ENCODE measurements at places on chromosomes 4 and X.
A peak's percentile ranks its signal among the peaks of the same experiment; 100 is the strongest.

DNA sequence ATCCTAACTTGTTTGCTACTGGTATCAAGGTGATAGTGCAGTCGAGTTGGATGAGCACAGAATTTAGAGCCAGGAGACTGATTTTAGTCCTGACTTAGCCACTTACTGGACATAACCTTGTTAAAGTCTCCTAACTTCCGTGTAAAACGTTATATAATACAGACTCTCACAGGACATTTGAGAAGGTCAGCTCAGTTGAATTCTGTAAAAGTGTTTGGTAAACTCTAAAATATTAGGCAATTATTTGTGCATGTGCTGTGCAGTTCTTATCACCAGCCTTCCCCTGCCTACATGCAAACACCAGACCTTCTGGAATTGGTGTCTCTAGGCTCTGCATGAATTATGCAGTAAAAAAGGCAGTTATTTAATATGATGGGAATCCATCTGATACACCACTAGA, 45.4 kb downstream of the FNIP2 start:
- no peak for DNase-seq

DNA sequence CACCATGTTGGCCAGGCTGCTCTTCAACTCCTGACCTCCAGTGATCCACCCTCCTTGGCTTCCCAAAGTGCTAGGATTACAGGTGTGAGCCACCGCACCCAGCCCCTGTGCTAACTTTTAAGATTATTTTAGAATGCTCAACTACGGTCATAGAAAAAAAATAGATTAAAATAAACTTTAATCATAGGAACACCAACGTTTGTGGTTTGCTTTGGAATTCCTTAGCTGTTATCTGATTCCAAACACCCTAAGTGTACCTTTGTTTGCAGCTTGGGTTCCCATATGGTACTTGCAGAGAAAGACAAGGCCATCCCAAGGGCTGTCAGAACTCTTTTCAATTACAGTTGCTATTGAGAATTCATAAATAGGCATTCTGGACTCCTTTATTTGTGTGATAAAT, 90.1 kb upstream of the EFHC2 start:
- no peak for DNase-seq

DNA sequence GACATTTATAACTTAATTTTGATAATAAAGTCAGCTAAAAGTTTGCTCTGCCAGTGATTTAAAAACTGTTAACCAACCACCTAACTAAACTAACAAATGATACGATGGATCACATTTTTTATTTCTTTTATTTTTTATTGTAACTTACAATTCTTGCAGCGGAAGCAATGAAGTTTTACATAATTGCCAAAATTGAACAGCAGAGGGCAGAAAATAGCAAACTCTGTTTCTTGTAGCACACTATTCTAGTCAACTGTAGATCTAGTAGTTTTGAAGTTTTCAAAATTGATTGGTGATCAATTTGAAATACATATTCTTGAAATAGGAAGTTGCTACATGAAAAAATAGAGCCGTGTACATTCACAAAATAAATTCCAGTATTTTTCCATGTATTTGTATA, 2.8 kb upstream of the GRIA2 start:
- DNase-seq = no peak

GRCh38 chrX:152024710-152025109, 50.2 kb upstream of the GABRE start:
- DNase-seq = no peak

GRCh38 chr4:40238700-40239548, 42.1 kb downstream of the RHOH start:
- peak; percentile 88 for DNase-seq

GRCh38 chrX:23509256-23509655, 158.0 kb upstream of the PRDX4 start:
- DNase-seq = no peak

DNA sequence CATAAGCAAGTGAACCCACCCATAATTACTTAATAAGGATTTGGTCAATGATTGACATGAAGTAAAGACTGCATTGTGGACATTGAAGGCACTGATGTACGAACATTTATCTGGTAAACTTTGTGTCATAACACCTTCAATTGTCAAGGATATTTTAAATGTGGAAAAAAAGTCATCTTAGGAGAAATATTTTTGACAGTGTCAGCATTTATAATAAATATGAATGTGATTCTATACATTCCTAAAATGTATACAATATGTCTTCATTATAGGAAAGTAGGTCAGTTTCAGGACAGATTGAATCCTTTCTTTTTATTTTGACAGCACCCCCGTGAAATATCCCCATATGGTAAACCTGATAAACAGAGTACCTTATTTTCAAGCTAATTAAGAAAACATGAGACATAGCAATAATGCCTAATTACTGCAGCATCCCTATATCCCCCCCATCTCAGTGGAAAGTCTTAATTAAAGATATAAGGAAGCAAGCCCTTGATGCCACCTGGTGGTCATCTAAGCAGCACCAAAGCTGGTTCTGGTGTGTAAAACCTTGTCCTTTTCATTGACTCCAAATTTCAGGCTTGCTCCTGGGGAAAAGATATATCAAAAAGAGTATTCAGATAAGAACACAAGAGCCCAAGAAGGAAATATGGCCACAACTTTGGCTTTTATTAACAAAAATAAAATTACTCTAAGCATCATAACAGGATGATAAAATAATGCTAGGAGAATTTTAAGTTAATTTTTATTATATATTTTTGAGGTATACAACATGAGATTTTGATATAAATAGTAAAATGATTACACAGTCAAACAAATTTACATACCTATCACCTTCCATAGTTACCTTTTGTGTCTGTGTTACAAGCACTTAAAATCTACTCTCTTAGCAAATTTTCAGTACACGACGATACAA, 379.7 kb downstream of the TLL1 start:
- DNase-seq = no peak

DNA sequence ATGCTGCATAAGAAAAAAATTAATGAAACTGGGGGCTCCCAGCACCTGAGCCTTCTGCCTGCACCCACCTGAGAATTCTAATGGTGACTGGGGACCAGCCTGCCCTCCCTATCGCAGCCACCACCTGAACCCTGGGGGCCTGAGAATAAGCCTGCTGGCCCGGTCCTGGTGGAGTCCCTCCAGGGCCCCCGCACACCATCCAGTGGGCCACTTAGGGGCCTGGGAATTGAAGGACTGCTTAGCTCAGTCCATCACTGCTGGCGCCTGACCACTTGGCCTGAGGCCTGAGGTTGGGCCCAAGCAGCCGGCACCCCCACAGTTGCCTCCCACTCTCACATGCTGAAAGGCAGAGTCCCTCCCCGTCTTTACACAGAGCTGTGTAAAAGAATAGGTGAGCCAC, 230.8 kb downstream of the ENOX2 start:
- DNase-seq = no peak

DNA sequence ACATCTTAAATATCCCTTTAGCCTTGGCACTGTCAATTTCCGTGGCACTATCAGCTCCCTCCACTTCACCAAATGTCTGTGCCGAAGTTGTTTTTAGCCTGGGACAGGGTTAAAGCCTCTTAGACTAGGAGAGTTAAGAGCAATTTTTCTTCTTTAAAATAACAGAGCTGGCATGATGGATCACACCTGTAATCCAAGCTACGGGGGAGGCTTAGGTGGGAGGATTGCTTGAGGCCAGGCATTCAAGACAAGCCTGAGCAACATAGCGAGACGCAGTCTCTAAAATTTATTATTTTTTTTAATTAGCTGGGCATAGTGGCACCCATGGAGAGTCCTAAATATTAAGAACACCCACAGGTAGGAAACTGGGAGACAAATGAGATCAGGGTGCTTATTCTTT, 209.8 kb upstream of the MAGEB18 start:
- DNase-seq = no peak

DNA sequence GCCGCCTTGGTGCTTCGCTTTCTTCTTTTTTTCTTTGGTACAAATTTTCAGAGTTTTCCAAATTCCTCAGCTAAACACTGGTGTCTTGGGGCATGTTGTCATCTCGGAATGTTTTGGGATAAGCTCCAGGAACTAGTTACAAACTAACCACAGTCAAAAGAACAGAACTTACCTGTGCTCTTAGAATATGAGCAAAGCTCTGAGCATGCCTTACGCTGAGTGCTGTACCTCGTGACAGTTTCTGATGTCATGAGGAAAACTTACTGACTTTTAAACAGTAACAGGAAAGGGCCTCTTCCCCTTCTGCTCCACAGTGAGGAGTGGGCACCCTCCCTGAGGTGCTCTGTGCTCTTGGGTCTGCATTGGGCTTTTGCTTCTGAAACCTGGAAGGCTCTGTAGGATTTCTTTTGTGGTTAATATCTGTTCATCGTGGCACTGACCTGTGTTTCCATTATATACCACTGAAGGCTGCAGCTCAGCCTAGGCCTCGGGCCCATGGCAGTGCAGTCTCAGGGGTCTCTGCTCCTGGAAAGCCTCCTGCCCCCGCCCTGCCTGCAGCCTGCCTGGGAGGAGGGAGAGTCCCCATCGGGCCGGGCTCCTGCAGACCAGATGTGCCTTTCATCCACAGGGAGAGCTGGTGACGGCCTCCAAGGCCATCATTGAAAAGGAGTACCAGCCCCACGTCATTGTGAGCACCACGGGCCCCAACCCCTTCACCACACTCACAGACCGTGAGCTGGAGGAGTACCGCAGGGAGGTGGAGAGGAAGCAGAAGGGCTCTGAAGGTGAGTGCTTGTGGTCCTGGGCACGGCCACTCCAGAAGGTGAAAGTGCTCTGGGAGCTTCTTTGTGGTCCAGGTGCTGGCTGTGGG, 48.7 kb downstream of the NOP14 start:
- DNase-seq = no peak

- DNase-seq = no peak
Measured at GRCh38 chr4:157079441-157079840, 3.5 kb downstream of the GLRB start.

DNA sequence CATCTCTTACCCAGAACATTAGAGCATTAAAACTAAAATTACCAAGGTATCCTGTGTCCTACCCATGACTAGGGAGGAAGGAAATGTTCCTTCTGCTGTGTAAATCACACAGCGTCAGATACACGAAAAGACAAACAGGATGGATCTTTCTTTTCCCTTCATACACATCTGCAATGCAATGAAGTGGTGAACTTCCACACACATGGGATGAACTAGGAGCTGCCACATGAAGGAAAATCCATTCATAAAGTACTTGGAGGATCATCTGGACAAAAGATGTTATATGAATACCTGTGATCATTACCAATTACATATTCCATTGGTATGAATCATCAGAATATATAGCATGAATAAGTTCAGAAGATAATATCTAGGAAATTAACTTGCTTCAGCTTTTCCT, 46.2 kb downstream of the LDB2 start:
- DNase-seq = no peak

- DNase-seq = no peak
Measured at GRCh38 chr4:2365913-2366210, 52.6 kb downstream of the ZFYVE28 start.

- no peak for DNase-seq
Measured at GRCh38 chrX:30283456-30284200, 25.6 kb downstream of the NR0B1 start.

DNA sequence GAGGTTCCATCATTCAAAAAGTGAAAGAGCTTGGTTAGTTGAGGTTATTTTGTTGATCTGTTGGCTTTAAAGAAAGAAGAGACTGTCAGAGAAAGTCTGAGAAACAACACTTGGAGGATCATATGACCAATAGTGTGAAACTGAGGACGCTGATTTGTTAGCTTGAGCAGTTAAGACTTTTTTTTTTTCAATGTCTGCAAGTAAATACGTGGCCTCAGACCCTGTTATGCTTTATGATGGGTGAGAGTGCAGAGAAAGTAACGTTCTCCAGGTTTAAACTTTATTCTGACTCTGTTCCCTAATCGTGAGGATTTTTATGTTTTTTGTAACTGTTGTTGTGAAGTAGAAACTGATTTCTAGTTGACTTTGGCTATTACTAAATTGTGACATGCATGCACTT, 45.9 kb downstream of the GAB1 start:
- DNase-seq = no peak

DNA sequence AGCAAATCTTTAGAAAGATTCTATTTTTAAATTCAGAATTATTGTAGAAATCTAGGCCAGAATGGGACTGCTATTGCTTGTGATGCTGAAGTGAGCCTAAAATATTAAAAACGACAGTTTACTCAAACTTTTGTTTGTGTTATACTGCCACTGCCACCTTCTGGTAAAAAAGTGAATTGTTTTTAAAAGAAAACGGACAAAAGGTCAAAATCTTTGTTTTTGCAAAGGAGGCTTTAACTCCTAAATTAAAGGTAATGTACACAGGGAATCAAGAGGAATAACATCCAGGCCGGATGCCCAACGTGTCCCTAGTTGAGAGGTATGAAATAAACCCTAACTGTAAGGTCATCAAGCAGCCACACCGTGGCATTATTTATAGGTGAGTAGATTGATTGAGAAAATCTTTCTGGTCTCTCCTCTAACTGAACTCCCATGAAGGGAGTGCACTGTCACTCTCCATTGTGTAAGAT, 338.3 kb upstream of the GALNT7 start:
- DNase-seq = peak; percentile 2

DNA sequence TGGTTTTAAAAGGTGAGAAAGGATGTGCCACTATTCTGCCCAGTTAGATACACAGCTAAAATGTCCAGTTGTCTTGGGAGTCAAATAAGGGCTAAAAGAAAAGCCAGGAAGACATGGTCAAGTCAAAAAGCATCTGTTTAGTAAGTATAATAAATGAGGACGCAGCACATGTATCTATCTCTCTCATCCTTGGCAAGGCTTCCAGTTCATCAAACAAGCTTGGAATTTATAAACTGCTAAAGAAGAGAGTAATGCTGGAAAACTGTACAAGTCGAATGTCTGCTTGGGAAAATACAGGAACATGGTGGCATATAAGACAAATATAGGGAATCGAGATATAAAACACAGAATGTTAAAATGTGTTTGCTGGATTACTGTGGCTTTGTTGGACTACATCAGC, 106.7 kb downstream of the GPC3 start:
- no peak for DNase-seq

DNA sequence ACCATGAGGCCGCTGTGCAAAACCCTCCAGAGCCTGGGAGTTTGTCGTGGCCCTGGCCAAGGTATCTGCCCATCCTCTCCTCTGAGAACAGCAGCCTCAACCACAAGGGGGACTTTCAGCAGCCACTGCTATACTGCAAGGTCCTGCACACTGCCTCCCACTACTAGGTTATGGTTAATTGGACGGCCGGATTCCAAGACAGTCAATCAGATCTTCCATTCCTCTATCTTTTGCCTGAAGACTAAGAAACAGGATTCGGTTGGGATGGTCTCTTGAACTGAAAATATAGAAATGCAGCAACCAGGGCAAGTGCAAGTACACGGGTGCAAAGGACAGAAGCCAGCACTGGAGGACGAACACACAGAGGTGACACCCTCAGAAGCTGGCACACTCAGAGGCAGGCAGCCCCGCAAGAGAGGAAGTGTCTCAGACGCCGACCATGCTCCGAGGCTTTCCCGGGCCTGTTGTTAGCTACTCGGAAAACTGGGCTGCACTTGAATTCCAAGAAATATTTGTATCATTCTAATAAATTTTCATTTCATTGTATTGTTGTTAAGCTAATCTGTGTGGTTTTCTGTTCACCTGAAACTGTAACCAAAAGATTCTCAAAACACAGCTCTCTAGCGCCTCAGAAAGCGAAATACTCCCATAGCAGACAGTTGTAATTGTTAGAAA, 63.3 kb downstream of the AFAP1 start:
- DNase-seq = peak; percentile 40

GRCh38 chr4:77022560-77023179, 53.1 kb downstream of the CCNI start:
- DNase-seq = no peak

GRCh38 chr4:150315175-150315574, 236.9 kb downstream of the DCLK2 start:
- no peak for DNase-seq
